ENCODE measurements at places on chromosomes 5 and 9. TPM values are rescaled to one million over a fixed set of nuclear protein-coding genes. Genes with fewer than 3 reads are reported as not detected.

CFAP90 gene
- not detected for total RNA-seq

PAX5 gene
- 0.67 TPM for total RNA-seq

P4HA2 gene
- 33.2 TPM for total RNA-seq

SETX gene
- 45.3 TPM for total RNA-seq

TUSC1 gene
- 23.1 TPM for total RNA-seq

PRUNE2 gene
- 357 TPM for total RNA-seq

IFNK gene
- not detected for total RNA-seq
